IMR-90 (cell line): ENCODE measurements at places on chromosomes 2 and 18.

DNA sequence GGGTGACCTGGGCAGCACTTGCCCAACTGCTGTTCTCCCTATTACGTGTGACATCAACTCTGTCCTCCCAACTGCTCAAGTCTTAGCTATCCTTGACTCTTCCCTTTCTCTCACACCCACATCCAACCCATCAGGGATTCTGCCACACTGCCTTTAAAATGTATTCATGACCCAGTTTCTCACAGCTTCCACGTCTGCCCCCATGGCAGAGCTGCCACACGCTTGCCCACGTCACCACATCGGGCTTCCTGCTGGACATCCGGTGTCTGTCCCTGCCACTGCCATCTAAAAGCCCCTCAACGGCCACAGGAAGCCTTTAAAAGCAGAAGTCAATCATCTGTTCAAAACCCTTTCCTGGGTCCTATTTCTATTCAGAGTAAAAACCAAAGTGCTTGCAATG is 233.1 kb upstream of the POU3F3 start:
- no peak for DNase-seq

- no peak for DNase-seq
Measured at GRCh38 chr2:136297994-136298393, 180.0 kb upstream of the CXCR4 start.

DNA sequence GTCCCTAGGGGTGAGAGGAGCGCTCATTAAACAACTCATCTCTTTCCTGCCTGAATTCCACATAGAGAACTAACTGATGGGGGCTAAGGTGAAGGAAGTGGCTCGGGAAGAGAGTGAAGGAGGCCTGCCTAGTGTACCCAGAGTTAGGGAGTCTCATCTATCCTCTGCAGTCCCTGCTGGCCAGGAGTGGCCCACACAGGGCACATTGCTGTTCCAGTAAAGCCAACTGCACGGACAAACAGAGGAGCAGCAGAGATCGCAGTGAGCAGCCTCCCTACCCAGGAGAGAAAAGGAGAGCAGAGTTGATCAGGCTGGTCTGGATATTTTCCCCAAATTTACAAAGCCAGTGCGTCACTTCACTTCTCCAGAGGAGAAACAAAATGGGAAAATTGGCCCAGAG is 16.9 kb upstream of the FN1 start:
- no peak for DNase-seq

DNA sequence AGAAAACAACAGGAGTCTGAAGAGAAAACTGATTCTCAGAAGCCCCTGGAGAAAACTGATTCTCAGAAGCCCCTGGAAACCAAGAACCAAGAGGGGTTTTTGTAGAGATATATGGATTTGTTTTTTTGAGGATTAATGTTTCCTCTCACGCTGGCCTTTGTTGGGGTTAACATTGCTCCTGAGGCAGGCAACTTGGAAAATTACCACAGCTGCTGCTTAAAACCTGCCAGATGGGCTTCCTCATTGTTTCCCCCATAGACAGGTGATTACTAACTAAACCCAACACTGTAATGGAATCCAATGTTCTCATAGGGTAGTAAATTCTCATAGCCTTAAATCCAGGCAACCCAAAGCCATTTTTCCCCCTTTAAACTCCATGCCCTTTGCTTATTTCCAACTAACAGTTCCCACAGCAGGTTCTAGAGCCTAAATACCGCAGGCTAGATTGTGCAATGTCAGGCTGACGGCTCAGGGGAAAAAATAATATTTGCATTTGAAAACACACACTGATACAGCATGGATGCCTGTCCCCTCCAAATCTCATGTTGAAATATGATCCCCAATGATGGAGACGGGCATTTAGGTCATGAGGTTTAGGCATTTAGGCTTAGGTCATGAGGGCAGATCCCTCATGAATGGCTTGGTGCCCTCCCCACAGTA is 272.3 kb upstream of the PKDCC start:
- no peak for DNase-seq

DNA sequence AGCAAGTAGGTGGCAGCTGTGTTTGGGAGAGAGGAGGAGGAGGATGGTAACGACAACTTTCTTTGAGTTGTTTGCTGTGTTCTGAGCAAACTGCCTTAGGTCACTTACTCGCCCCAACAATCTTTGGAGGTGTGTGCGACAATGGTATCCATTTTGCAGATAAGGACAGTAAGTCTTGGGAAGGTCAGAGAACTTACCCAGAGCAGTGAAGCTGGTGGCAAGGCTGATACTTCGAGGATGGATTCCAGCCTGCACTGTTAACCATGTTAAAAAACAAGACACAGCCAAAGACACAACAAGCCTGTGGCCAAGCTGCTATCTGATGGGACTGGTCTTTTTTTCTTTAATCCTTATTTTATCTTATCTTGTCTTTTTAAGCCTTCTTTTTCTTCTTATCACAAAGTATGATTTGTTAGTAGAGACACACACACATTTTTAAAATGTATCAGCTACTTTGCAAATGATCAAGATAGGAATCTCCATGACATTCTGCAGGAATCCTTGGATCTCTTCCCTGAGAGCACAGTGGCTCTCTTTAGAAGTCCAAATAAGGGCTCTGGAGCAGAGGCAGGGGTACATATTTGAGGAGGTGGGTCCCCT is 27.9 kb downstream of the CNDP1 start:
- no peak for DNase-seq

GRCh38 chr2:129772190-129772579 is 207.3 kb upstream of the RAB6C start:
- DNase-seq = no peak

DNA sequence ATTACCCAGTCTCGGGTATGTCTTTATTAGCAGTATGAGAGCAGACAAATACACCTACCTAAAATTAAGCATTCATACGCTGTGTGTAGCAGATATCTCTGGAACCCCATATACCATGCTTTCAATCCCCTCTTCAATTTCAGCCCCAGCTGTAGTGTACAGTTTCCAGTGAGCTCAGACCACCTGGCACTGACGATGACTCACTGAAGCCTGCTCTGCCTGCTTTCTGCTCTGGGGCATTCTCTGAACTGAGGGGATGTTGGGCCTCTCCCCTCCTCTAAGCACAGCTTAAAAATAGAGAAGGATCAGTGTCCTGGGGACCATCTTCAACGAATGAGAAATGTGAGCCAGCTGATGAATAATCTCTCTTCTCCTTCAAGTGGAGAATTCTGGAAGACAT is 8.7 kb upstream of the CCL20 start:
- DNase-seq = peak; percentile 29
